Stimulated activated CD4-positive, alpha-beta T cell treated with anti-CD3 and anti-CD28 coated beads, Interleukin-1b, Interleukin-23, amount 100 ng/mL, for 1 hour (primary cell): ENCODE measurements at places on chromosomes 6 and 20.

DNA sequence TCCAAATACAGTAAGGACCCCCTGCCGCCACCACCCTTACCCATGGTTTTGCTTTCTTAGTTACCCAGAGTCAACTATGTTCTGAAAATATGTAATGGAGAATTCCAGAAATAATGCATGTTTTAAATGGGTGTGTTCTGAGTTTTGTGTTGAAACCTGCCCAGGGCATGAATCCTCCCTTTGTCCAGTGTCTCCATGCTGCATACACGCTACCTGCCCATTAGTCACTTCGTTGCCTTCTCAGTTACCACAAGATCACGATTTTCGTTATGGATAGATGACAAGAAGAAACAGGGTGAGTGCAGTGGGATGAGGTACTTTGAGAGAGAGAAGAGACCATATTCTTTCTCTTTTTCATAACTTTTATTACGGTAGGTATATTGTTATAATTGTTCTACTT, 10.6 kb downstream of the FARS2 start:
- DNase-seq = no peak

- no peak for DNase-seq
Measured at GRCh38 chr20:56350842-56351241, 7.9 kb upstream of the FAM210B start.

- DNase-seq = no peak
Measured at GRCh38 chr6:14727494-14728395, 518.1 kb upstream of the JARID2 start.

- no peak for DNase-seq
Measured at GRCh38 chr6:115001731-115002350, 659.0 kb upstream of the HS3ST5 start.

- DNase-seq = no peak
Measured at GRCh38 chr6:20715135-20715806, 181.0 kb downstream of the CDKAL1 start.

- DNase-seq = no peak
Measured at GRCh38 chr20:48690888-48691287, 136.9 kb downstream of the PREX1 start.

GRCh38 chr6:3814539-3814938, 34.6 kb upstream of the FAM50B start:
- no peak for DNase-seq

DNA sequence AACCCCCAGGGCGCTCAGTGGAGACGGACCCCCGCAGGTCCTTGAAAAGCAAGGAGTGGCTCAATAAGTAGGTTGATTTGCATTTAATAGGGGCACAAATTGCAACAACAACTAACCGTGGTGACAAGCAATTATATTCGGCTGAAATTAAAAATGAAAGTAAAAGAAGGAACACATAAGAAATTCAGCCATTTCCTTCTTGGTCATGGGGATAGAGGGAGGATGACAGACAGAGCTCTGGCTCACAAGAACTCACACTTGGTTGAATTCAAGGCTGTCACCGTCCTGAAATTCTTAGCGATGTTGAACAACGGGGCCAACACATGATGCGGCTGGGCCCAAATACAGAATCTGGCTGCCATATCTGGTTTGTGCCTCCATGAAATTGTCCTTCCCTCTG, 129.0 kb downstream of the EDN3 start:
- DNase-seq = no peak

- DNase-seq = no peak
Measured at GRCh38 chr20:4226330-4227084, 211.1 kb upstream of the RNF24 start.

DNA sequence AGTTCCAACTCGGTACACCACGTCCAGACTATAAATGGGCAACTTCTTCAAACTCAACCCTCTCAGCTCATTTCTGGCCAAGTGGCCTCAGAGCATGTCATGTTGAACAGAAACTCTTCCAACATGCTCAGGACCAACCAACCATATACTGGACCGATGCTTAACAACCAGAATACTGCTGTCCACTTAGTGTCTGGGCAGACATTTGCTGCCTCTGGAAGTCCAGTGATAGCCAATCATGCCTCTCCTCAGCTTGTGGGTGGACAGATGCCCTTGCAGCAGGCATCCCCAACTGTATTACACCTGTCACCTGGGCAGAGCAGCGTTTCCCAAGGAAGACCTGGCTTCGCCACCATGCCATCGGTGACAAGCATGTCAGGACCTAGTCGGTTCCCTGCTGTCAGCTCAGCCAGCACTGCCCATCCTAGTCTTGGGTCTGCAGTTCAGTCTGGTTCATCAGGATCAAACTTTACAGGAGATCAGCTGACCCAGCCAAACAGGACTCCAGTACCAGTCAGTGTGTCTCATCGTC, 47.8 kb downstream of the BICRAL start:
- DNase-seq = no peak

DNA sequence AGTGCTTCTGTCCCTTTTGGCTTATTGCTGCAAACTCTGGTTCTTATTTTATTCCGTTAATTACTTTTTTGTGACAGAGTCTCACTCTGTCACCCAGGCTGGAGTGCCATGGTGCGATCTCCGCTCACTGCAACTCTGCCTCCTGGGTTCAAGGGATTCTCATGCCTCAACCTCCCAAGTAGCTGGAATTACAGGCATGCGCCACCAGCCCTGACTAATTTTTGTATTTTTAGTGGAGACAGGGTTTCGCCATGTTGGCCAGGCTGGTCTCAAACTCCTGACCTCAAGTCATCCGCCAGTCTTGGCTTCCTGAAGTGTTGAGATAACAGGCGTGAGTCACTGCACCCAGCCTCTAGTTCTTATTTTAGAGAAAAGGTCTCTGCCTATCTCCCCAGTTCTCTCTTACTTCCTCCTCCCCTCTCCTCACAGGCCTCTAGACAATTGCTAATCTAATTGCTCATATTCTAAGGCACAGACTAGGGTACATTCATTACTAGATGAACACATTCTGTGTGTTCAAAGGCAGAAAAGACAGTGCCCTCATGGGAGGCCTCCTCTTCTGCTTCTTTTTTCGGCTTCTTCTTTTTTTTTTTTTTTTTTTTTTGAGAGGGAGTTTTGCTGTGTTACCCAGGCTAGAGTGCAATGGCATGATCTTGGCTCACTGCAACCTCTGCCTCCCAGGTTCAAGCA, 27.0 kb downstream of the EDEM2 start:
- no peak for DNase-seq

GRCh38 chr6:26306232-26306631, 58.8 kb upstream of the BTN3A2 start:
- no peak for DNase-seq

DNA sequence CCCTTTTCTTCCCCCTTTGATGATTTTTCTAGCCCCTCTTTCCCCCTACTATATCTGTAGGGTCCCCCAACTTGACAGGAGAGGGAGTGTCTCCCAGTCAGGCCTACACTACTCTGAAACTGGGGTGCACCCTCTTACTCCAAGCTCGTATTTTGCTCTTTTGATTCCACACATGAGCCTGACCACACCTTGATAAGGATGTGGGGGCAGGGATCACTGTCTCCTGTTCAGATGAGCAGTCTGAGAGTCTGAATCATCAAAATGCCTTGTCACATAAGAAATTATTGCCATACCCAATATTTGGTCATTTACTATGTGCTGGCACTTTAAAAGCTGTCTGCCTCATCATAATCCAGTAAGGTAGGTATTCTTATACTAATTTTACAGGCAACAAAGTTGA, 15.9 kb downstream of the PNPLA1 start:
- no peak for DNase-seq
